ENCODE measurements at places on chromosomes 12 and 14. TPM values are rescaled to one million over a fixed set of nuclear protein-coding genes. Genes with fewer than 3 reads are reported as not detected.

The PPP1R13B gene
- 9.3 TPM for total RNA-seq

The PIK3C2G gene
- total RNA-seq, result 0.05 TPM

The POTEG gene
- not detected for total RNA-seq

The PTGDR gene
- not detected for total RNA-seq

The HNF1A gene
- 0.05 TPM for total RNA-seq

The PLA2G1B gene
- total RNA-seq, result not detected

The TAS2R19 gene
- 6.5 TPM for total RNA-seq

The SLC5A8 gene
- total RNA-seq, result 0.13 TPM

The SLC38A4 gene
- 0.49 TPM for total RNA-seq

The LPAR5 gene
- 0.38 TPM for total RNA-seq

Measured in motor neuron (in vitro differentiated cells).